Mucosa of descending colon (tissue), 3 donors: ENCODE measurements at places on chromosomes 1 and 21. TPM values are rescaled to one million over a fixed set of nuclear protein-coding genes. Genes with fewer than 3 reads are reported as not detected.
A peak's percentile ranks its signal among the peaks of the same experiment; 100 is the strongest.

C1orf56 gene
- total RNA-seq: 1.3 TPM

HRNR gene
- total RNA-seq: not detected

PPIAL4G gene
- 0.19 TPM for total RNA-seq

HHAT gene
- total RNA-seq: 5.9 TPM

DNA sequence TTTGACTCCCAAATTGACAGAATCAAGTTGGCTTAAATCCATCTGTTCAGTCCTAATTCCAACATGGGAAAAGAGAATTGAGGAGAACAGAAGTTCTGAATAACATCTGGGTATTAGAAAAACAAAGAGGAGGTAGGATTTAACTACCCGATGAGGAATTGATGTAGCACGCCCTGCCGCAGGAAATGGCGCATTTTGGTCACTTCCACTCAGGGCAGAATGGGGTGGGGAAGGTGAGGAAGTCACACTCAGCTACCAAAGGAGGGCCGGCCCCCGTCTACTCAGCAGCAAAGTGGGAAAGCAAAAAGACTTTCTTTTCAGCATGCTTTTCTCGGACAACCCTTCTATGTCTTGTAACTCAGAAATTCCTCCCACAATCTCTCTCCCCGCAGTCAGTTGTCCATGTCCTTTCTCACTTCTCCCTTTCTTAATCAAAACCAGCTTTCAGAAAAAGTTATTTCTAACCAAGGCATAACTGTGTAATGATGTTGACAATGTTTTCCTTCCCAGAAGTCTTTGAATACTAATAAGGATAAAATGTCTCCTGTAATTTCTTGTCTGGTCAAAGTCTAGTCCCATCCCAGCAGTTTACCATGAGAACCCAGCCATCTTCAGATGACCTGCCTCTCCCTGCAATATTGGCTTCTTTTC, 60.5 kb upstream of the SIPA1L2 start:
- peak; percentile 47 for DNase-seq

DNA sequence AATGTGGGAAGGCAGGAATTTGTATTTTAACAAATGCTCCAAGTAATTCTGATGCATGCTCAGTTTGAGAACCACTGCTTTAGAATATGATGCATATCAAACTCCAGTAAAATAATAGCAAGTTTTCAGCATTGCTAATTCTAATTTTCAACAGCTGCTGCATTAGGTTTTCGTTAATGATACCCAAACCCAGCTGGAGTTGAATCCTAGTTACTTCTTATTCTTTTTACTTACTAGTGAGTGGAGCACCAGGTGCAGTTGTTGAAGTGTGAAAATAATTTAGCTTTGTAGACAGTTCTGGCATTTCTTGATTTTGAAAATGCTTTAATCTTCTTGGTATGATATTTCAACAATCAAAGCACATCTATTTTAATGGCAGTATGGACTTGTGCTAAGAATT, 138.5 kb downstream of the HS2ST1 start:
- DNase-seq: no peak

GRCh38 chr1:209086486-209087192, 496.9 kb upstream of the CAMK1G start:
- DNase-seq: no peak

DNA sequence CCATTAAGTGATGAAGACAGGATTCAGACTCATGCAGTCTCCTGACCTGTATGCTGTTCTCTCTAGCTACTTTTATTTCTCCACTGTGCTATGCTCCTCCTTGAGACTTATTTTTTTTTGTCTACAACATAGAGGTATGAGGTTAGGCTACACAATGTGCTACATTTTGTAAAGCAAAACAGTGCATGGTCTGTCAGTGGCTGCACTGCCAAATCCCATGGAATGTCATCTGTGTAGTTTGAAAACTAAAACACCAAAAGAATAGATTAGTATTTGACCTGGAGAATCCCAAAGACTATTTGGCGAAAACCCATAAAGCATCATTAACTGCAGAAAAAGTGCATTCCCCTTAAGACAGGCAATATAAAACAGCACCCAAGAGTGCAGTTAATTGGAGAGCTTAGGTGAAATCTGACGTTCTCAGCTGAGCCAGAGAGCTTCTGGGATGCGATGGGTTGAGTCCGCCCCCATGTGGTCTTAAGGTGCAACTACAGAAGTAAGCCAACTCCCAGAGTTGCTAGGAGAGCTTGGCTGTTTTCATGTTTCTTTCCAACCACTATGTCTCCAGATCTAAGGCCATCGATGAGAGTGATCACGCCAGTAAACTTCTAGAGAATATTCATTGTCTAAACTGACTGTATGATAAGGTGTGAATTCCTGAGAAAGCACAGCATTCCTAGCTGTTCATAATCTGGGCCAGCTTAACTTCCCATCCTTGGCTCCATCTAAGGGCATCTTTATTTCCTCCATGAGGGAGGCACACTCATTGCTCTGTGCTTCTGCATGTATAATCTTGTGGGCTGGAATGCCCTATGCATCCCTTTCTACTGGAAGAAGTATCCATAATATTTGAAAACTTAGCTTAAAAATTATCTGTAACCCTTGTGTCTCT, 20.7 kb upstream of the CYP2J2 start:
- DNase-seq: peak; percentile 69

- DNase-seq: no peak
These were observed 216.5 kb upstream of the VAMP3 start for GRCh38 chr1:7554385-7555235.

DNA sequence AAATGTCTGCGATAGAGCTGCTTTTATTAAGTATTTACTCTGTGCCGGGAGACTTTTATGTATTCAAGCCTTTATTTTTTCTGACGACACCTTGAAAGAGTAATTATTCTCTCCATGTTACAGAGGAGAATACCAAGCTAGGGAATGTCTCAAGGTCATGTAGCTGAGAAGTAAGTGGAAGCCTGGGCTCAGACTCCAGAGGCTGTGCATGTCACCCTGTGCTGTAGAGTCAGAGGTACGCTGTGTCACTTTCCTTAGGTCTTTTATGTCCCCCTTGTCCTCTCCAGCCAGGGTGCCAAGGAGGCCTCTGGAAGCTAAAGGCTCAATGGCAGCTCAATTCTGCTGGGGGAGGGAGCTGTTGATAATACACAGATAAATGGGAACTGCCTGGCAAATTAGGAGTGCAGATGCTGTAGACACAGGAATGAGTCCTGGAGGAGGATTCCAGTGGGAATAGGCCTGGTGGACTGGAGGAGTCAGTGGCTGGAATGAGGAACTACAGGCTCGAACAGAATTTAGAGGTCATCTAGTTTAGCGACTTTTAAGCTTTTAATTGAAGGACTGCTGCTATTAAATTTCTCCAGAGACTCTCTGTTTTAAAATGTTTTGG, 9.3 kb upstream of the IL19 start:
- DNase-seq: no peak

- DNase-seq: no peak
These were observed 67.6 kb downstream of the MAP3K21 start for GRCh38 chr1:233394860-233395717.
